Activated T-cell treated with anti-CD3 and anti-CD28 coated beads for 1 hour (primary cell): ENCODE measurements at places on chromosomes 11 and 22.

- DNase-seq: no peak
Observed at GRCh38 chr22:33112580-33112979, 54.4 kb upstream of the SYN3 start.

GRCh38 chr11:73784080-73784634 is 3.5 kb upstream of the MRPL48 start:
- no peak for DNase-seq

GRCh38 chr11:65488273-65489034 is 10.4 kb upstream of the MALAT1 start:
- no peak for DNase-seq

- no peak for DNase-seq
Observed at GRCh38 chr22:39956932-39957664, 3.1 kb upstream of the TMA7B start.

DNA sequence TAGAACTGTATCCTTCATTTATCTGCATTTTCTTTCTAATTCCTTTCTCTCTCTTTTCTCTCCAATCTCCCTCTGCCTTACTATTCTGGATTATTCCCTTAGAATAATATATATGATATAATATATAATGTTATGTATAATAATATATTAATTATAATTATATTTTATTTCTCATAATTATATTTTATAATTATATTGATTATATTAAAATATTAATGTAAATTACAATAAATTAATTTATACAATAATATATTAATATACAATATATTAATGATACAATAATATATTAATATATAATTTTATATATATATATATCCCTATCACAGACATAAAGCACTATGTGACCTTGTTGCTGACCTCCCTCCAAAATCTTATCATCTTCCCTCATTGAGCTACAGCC is 661.3 kb upstream of the CHORDC1 start:
- DNase-seq: no peak

DNA sequence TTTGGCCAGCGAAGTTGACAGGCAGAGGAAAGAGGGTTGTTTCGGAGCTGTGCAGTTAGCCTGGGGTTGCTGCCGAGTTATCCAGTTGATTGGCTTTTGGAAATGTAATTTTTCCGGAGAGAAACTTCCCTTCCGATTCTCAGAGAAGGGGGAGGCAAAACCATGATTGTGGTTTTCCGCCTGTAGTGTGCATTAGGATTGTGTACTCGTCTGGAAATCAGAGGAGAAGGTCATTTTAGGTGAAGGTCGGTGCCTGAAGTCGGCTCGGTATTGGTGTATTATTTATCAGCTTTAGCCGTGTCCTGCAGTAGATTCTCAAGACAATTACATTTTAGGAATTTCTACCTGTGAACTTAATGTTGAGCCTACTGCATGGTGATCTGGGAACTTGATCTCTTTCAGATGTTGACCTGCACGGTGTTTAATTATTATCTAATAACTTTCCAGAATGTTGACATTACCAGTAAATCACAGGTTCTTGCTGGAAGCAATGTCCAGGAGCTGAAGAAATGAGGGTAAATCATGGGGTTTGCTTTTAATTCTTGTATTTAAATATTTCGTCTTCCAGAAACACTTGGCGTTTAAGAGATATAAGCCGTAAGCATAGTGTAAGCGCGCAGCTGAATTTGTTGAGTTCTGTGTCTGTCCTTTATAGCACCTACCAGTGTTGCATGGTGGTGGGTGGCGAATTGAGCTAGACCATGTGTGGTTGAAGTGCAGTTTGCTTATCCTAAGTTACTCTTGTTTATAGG is 1.3 kb downstream of the ARHGEF12 start:
- no peak for DNase-seq
